ENCODE measurements at places on chromosomes 1 and 21.

DNA sequence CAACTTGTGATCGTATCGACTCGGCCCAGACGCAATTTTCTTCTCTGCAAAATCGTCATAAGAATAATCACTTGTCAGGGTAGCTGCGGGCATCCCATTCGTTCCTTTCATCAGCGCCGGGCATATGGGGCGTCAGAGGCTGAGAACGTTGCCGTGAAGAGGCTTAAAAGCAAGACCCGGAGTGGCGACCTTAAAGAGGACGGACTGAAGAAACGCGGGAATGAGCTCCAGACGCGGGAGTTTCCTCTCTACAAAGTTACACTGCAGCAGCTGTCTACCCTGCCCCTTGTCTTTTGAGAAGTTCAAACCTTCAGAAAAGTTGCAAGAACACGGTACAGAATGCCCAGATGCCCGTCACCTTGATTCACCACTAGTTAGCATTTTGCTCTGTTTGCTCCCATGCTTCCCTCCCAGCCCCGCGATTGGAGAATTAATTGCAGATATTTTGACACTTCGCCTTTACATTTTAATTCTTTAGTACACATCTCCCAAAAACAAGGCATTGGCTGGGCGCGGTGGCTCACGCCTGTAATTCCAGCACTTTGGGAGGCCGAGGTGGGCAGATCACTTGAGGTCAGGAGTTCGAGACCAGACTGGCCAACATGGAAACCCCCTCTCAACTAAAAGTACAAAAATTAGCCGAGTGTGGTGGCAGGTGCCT lies 967 bp downstream of the CENPS start:
- peak; percentile 60 for DNase-seq

DNA sequence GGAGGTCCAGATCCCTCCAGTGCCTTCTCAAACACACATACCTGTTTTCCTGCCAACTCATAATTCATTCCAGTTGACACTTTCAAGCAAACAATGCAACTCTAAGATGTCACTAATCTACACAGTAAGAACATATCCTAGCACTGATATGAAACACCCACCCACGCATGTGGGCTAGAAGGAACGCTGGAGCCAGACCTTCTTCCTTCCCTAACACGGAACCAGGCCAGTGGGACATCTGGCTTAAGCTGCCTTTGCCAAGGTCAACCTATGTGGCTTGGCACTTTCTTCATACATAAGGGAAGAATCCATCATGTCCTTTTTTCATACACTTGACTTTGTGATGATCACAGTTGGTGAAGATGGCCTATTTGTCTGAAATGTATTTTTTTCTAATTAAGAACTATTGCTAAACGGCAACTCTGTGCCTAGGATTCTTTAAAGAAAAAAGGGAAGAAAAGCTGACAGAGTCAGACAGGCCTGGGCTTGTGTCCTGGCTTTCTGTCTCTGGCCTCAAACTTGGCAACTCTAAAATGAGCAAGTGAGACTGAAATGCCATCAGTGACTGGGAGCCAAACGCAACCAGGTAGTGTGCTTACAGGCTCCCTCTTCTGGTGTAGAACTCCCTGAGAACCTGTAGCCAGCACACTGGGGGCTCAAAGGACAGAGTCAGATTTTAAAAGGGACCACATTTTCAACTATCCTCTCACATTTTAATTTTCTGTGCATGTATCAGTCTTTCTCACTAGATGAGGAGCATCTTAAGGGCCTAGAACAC lies 92.6 kb upstream of the BEND5 start:
- no peak for DNase-seq

DNA sequence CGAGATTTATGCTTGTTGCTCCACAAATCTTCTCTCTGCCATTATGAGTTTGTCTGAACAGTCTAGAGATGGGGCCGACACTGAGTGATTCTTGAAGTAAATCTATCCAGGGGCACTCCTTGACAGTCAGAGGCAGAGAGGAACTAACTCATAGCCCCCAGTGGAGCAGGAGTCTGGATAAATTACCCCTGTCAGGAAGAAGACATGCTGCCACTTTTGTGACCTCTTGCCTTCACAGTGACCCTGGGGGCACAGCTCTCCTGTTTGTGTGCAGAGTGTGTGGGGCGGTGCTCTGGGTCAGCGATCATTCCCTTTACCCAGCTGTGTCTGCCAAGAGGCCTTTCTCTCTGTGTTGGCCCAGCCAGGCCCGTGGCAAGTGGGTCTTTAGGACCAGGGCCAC lies 29.5 kb downstream of the PEX14 start:
- DNase-seq, result no peak

DNA sequence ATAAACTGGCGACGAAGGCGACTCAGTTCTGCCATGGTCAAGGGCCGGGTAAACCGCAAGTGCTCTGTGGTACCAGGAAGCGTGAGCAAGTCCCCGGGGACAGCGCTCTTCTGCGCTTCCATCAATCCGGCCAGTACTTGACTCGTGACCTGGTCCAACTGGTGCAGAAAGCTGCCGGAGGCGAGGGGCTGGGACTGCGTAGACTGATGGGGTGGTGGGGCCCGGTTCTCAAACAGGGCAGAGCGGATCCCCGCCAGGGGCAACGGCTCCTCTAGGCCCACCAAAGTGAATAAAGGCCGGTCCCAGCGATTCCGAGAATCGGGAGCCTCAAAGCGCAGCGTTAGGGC lies 852 bp downstream of the KTI12 start:
- peak; percentile 89 for DNase-seq

DNA sequence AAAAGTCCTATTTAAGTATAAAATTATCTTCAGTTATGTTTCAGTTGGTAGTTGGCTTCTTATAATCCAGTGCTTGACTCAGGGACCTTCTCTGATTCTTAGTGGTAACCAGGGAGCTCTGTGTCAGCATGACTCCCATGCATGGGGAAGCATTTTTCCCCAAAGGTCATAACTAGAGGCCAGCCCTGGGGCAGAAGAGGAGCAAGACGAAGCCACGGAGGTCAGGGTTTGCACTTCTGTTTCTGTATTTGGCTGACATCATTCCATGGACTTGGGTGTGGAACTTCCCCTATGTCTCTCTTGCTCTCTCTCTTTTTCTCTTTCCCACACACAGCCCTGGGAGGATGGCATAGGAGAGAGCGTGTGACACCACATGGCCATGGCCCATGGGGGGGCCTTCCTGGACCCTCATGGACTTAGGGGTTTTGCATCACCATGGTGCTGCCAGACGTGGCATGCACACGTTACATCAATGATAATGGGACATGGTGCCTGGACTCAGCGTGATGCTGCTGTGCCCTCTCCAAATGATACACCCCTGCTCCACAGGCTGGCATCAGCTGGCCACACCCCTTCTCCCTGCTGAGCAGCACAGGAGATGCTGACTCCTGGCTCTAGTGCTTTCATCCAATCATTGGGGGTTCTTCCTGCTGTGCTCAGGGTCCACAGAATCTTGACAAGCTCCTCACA lies 260.5 kb downstream of the KCNJ6 start:
- no peak for DNase-seq

DNA sequence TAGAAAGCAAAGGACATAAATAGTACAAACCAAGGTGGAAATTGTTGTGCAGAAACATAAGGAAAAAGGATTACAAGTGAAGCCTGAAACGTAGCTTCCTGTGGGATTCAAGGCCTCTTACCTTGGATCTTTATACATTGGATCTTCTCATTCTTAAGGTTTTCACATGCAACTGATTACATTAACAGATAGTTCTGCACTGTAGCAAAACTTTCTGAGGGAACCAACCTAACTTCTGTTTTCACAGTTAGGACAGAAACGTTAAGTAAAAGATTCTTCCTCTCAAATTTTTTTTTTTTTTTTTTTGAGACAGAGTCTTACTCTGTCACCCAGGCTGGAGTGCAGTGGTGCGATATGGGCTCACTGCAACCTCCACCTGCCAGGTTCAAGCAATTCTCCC lies 7.8 kb upstream of the TM2D1 start:
- DNase-seq, result no peak

- no peak for DNase-seq
Observed at GRCh38 chr1:157442065-157442464, 110.2 kb downstream of the FCRL5 start.

DNA sequence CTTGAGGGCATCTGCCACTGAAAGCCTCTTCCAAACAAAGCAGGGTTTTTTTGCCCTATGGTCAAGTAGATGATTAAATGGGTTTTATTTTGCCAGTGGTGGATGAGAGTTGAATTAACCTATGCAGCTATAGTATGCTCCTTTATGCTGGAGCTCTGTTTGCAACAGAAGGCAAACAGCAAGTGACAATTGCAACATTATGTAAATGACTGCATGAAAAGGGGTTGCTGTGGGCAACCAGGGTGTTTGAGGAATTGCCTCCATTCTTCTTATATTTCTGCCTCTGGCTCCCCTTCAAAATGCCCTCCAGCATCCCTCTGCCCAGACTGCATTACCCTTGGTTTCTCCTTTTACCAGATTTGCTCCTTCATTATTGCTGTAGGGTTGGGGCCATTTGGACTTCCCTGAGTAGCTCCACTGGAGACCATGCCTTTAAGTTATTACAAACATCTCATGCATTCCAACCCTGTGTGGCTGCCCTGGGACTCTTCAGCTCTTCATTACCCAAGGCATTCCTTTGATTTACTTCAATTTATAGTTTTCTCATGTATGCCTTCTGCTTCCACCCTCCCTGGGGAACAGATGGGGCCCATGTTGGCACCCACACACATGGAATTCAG lies 398.4 kb downstream of the PRDM2 start:
- no peak for DNase-seq

GRCh38 chr1:244224487-244225430 lies 173.7 kb downstream of the ZBTB18 start:
- peak; percentile 94 for DNase-seq

GRCh38 chr1:46804027-46804889 lies 5.4 kb downstream of the CYP4B1 start:
- DNase-seq, result no peak

GRCh38 chr1:33344896-33345560 lies 24.1 kb upstream of the A3GALT2 start:
- no peak for DNase-seq

GRCh38 chr21:33824156-33824941 lies 91.3 kb downstream of the ATP5PO start:
- DNase-seq, result no peak

DNA sequence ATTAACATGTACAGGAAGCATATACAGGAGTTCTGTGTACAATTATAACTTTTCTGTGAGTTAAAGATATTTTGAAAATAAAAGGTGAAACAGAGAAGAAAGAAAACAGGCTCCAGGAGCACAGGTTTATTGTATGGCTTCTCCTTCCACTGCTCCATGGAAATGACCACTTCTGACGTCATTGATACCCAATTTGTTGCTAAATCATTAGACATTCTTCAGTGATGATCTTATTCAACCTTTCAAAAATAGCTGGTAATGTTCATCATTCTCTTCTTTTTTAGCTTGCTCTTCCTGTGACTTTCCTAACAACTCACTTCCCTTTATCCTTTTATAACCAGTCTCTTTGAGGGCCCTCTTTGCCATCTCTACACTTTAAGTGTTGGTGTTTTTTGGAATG lies 77.8 kb downstream of the KCNK2 start:
- no peak for DNase-seq

DNA sequence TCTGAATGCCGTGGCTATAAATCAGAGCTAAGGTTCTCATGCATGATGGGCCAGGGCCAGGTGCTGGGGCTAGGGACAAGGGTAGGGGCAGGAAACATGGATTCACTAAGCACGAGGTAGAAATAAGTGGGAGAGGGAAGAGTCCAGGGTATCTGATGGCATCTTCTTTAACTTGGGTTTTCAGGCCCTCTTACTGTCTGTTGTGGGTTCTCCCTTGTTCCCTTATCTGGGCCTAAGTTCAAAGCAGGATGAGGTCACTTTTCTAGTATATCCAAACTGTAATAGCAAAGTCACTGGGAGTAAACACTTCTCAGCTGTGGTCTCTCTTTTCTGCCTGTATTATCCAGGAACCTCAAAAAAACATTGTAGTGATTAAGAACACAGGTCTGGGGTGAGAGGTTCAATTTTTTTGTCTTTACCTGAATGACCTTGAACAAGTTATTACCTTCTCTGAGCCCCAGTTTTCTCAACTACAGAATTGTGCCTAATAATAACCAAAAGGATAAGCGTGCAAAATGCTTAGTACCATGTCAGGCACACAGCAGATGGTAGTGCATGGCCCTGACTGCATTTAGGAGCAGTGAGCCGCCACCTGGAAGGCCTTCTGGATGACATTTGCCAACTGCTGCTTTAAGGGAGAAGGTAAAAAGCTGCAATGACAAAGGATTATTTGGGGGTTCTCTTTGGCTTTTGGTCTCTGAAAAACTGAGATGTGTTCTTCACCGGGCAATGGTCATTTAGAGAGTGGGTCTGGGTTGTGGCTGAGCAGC lies 53.6 kb upstream of the A3GALT2 start:
- DNase-seq, result no peak

DNA sequence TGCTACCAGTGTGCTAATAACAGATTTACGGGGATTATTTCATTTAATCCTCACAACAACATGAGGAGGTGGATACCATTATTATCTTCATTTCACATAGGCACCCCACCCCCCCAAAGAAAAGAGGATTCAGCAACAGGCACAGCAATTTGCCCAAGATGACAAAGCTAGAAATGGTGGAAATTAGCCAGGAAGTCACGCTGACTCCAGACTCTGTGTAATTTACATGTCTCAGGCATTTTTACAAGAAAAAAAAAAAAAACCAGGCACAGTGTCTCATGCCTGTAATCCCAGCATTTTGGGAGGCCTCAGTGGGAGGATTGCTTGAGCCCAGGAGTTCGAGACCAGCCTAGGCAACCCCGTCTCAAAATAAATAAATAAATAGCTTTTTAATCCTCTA lies 37.5 kb upstream of the PRDM2 start:
- DNase-seq, result no peak

DNA sequence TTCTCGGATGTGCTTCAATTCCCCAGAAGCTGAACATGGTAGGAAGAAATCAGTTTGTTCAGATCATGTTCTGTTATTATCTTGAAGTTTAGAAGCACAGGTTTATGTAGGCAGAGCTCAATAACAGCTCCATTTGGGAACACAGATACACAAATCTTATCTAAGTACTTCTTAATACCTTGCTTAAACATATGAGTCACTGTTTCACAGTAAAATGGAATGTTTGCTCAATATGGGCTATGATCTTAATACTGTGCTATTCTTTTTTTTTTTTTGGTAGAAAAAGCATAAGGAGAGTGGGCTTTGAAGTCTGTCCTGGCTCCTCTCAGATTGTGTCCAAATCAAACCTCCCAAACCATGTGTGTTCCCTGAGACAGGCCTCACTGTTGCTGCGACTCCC lies 13.4 kb downstream of the PROK1 start:
- no peak for DNase-seq

DNA sequence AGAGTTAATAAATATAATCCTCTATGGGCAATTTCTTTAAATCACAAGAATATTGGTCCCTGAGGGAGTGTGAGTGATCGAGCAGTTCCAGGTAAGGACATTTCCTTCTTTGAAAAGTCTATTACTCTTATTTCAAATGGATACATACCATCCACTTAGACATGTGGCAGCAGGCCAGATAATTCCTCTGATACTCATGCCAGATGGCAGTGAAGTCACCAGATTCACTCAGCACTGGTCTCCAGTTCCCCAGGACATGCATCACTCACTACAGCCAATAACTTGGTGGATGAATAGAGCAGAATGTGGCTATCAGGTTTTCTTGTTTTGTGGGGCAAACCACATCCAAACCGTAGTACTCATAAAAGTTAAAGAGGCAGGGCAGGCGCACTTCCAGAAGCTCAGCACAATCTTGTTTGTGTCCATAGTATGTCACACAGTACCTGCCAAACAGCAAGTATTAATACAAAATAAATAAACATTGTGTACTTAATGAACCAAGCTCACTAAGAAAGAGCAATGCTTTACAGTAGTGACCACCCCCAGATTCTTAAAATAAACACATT lies 74.2 kb upstream of the CD53 start:
- no peak for DNase-seq
